DMS79 treated with DMSO at 0.1 percent for 48 hours (cell line): ENCODE measurements at places on chromosomes 13 and 19.

DNA sequence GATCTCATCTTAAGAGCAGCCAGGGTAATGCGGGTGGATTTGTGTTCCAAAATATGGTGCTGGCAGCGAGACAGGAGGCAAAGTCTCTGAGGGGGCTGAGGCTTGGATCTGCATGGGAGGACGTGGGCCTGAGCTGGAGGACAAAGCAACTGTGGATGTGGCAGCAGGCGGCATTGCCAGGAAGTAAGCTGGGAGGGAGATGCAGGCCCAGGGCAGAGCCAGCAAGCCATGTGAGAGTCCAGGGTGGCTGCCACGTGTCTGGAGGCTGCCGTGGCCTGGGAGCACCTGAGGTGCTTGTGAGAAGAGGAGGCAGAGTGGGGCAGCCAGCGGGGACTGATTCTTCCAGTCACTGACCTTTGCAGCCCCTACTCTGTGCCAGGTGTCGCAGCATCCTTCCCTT is 52.0 kb downstream of the DPF1 start:
- no peak for DNase-seq

GRCh38 chr13:47829690-47830089 is 171.4 kb downstream of the SUCLA2 start:
- no peak for DNase-seq

DNA sequence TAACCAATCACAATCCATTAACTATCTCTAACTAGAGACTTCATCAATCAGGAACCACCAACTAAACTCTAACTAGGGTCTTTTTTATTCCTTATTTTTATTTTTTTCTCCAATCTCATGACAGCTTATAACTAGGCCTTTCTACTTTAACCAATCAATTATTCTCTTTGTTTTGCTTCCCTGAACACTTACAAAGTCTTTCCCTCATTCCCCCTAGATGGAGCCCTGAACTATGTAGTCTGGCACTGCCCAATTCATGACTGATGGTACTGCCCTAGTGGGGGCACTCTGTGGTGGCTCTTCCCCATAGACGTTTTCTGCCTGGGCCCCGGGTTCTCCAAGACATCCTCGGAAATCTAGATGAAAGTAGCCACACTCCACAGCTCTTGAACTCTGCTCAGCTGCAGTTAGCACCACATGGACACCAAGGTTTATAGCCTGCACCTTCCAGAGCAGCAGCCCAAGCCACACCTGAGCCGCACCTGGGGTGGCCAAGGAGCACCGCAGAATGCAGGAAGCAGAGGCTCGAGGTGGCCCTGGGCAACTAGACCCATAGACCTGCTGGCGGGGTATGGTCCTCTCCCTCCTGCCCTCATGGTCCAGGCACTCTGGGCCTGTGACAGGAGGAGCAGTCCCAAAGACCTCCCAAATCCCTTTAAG is 6.6 kb downstream of the ATP7B start:
- DNase-seq, result no peak

- no peak for DNase-seq
Measured at GRCh38 chr13:89082623-89083022, 1411.5 kb downstream of the SLITRK5 start.

DNA sequence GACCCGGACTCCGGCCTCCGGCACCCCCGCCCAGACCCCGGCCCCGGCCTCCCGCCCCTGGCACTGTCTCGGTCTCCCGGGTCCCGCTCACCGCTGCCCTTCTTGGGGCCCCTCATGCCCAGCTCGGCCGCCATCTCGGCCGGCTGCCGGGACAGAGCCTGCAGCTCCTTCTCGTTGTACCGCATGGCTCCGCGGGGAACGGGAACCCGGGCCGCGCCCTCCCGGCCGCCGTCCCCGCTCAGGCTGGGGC is 140 bp downstream of the PLEKHJ1 start:
- no peak for DNase-seq

GRCh38 chr19:50992666-50993035 is 8.8 kb downstream of the KLK8 start:
- no peak for DNase-seq

GRCh38 chr19:45172611-45173208 is 5.3 kb downstream of the TRAPPC6A start:
- DNase-seq, result no peak

GRCh38 chr13:101025925-101026324 is 351.3 kb upstream of the TMTC4 start:
- DNase-seq, result no peak

DNA sequence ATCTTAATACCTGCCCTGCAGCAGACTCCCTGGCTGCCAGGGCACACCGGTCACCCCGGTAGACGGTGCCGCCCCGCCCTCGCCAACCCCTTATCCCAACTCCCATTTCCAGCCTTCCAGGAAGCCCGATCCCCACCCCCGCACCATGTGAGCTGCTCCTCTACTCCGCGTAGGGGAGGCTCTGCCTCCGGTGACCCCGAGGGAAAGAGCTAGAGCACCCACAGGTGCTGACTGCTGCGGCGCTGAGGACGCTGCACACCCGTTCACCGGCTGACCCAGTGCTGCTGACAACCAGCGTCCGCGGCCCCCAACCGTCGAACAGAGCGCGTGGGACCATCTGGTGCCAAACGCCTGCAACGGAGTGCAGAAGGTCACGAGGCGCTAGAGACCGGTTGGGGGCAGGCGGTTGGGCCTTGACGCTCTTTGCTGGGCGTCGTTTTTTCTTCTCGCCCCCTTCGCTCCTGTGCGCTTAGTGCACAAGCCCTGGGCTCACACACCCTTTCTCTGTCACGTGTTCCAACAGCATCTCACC is 59.6 kb upstream of the ZNF599 start:
- no peak for DNase-seq

GRCh38 chr19:54073829-54074228 is 7.3 kb downstream of the TARM1 start:
- no peak for DNase-seq

- no peak for DNase-seq
Measured at GRCh38 chr13:78599645-78600279, 3.6 kb downstream of the POU4F1 start.

DNA sequence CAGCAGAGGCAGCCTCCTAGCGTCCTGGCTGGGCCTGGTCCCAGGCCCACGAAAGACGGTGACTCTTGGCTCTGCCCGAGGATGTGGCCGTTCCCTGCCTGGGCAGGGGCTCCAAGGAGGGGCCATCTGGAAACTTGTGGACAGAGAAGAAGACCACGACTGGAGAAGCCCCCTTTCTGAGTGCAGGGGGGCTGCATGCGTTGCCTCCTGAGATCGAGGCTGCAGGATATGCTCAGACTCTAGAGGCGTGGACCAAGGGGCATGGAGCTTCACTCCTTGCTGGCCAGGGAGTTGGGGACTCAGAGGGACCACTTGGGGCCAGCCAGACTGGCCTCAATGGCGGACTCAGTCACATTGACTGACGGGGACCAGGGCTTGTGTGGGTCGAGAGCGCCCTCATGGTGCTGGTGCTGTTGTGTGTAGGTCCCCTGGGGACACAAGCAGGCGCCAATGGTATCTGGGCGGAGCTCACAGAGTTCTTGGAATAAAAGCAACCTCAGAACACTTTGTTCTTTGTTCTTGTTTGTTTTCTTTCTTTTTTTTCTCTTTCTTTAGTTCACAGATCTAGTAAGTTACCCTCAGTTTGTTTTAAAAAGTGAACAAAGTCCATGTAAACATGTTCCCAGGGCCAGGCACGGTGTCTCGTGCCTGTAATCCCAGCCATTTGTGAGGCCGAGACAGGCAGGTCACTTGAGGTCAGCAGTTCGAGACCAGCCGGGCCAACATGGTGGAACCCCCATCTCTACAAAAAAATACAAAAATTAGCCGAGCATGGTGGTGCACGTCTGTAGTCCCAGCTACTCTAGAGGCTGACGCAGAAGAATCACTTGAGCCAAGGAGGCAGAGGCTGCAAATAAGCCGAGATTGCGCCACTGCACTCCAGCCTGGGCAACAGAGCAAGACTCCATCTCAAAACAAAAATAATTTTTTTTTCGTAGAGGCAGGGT is 10.2 kb downstream of the ANGPTL4 start:
- no peak for DNase-seq

- DNase-seq, result no peak
Measured at GRCh38 chr19:50065938-50066337, 40.1 kb downstream of the ZNF473 start.

DNA sequence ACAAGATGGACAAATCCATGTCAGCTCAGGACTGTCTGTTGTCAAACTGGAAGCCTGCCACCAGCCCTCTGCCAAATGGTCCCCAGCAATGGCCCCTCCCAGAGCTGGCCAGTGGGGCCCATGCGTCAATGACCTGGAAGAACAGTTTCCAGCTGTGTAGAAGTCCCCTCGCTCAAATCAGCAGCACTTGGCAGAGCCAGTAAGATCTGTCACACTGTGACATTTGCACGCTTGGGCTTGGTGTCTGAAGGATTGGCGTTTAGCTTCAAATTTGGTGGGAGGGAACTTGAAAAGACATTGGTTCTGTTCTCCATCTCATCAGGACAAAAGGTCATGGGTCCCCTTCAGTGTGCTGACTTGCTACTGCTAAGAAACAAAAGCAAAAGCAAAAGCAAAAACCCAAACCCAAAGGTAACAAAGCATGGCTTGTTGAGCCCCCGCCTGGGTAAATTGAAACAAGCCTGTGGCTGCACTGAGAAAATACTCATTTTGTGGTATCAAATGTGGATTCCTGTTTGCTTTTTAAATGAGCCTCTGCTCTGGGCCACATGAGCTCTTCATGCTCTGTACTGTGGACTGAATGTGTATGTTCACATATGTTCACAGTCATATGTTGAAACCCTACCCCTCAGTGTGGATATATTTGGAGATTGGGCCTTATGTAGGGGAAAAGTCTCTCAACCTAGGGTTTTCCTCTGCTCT is 253.6 kb upstream of the MAB21L1 start:
- no peak for DNase-seq

- DNase-seq, result peak; percentile 84
Measured at GRCh38 chr19:8367327-8368001, 3.5 kb downstream of the ANGPTL4 start.

GRCh38 chr13:32471187-32471922 is 43.4 kb upstream of the N4BP2L1 start:
- DNase-seq, result no peak

GRCh38 chr13:75236774-75237173 is 245.2 kb downstream of the TBC1D4 start:
- no peak for DNase-seq

GRCh38 chr19:2500156-2500555 is 24.2 kb downstream of the GADD45B start:
- DNase-seq, result no peak

DNA sequence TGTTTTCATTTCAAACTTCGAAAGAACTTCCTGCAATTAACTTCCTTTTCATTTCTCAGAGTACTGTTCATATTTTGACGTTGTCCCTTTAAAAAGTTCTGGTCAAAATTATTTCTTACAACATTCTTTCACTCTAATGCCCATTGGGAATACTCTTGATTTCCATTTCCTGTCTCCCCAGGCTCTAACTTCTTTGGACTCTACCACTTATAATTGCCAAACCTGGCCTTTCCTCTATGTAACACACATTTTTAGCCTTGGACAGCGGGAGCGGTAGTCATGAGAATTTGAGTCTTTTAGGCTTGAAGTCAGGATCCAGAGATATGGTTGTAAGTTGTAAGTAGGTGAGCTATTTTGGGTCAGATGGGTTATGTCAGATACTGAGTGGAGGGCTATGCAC is 163.5 kb upstream of the SPRY2 start:
- DNase-seq, result no peak

- DNase-seq, result no peak
Measured at GRCh38 chr19:49665036-49665350, 664 bp downstream of the IRF3 start.

DNA sequence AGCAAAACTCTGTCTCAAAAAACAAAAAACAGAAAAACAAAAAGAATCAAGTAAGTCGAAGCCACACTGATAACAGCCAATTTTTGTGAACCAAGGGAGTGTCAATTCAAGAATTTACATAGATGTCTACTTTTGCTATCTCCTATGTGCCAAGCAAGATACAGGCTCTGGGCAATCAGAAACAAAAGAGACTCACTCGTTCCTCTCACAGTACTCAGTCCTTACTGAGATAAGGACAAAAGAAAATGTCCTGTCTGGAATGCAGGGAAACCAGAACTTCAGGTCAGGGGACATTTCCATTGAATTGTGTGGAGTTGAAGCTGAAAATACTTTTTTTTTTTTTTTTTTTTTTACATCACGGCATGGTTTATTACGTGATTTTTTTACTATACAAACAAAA is 53.0 kb downstream of the NLRP12 start:
- no peak for DNase-seq

DNA sequence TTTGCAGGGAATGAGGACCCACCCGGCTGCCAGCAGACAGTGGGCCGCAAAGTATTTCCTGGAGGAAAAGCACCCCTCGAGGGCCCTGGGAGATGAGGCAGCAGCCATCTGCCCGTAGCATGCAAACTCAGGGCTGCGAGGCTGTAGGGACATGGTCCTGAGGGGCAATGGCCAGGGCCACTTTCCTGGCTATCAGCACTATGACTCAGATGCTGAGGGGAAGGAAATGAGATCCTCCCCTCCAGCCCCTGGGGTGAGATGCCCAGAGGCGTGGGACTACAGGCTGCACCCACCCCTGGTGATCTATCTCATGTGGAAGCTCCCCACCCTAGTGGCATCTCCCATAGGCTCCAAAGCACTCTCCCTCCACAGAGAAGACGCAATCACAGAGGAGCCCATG is 80.1 kb downstream of the SLC7A1 start:
- no peak for DNase-seq

GRCh38 chr13:102233566-102234208 is 168.2 kb downstream of the FGF14 start:
- no peak for DNase-seq

- no peak for DNase-seq
Measured at GRCh38 chr13:43083750-43084149, 60.4 kb downstream of the DNAJC15 start.

DNA sequence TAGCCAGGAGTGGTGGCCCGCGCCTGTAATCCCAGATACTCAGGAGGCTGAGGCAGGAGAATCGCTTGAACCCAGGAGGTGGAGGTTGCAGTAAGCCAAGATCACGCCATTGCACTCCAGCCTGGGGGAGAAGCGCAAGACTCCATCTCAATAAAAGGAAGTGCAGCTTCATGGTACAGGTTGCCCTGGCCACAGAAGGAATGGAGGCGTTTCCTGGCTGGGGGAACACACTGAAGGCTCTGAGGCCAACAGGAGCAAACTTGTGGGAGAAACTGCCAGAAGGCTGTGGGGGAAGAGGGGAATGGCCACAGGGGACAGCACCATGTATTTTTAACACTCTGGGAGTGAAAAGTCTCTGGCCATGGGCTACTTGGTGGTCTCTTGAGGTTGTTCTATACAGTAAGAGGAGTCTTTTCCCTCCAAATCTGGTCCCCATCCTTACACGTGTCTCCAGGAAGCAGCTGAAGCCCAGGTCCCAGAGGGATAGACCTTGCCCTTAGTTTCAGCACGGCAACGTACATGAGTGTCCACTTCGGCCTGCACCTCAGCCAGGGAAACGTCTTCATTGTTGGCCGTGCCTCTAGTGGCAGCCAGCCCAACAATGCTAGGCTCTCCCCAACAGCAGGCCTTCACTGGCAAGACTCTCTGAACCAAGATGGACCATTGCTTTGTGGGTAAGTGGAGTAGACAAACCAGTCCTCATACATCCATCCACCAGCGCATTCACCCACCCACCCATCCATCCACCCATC is 7.4 kb downstream of the MICOS13 start:
- DNase-seq, result no peak
